Upper lobe of right lung (tissue), 1 donor: ENCODE measurements at places on chromosomes 12 and 14. TPM values are rescaled to one million over a fixed set of nuclear protein-coding genes. Genes with fewer than 3 reads are reported as not detected.

DNA sequence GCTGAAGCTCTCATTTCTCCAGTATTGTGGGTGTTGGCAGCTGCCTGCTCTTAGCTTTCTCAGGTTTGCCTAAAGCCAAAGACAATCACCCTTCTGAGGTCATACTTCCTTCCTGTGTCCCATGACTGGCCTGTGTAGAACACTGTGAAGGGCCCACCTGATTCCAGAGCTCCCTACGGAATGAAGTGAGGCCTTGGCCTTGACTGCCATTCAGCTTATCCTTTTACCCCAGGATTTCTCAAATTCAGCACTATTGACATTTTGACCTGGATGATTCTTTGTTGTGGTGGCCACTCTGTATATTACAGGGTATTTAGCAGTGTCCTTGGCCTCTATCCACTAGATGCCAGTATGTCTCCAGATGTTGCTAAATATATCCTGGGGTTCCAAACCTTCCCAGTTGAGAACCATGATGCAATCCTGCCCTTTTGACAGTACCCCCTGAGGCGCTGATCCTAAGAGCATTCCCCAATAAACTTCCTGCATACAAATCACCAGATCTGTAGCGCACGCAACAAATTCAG, 112.3 kb upstream of the KRR1 start:
- no peak for DNase-seq

The SCNN1A gene
- 199 TPM for total RNA-seq

- DNase-seq: no peak
These were observed 239.8 kb downstream of the CACNA1C start for GRCh38 chr12:2292560-2292959.

DNA sequence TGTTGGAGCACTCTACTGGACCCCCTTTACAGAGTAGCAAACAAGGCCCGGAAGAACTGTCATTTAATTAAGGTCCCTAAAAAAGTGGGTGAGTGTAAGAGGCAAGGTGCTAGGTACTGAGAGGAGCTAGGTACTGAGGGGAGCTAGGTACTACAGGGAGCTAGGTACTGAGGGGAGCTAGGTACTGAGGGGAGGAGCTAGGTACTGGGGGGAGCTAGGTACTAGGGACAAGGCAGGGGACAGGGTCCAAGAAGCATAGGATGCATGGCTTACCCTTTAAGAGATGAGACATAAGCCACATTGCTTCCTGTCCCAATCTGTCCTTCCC, 4.9 kb downstream of the KRT5 start:
- DNase-seq: no peak

GRCh38 chr12:83027021-83027723, 340.5 kb downstream of the TMTC2 start:
- no peak for DNase-seq

DNA sequence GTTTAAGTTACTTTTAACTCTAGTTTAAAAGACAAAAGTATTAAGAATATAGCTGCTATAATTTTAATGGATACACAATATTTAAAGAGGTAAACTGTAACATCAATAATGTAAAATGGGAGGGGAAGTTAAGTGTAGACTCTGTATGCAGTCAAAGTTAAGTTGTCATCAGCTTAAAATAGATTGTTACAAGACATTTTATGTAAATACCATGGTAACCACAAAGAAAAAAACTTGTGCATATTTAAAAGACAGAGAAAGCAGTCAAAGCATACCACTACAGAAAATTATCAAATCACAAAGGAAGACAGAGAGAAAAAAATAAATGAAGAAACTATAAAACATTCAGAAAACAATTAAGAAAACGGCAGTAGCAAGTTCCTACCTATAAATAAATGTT, 73.3 kb downstream of the CEP128 start:
- no peak for DNase-seq
